ENCODE measurements at places on chromosomes 1 and 21.
A peak's percentile ranks its signal among the peaks of the same experiment; 100 is the strongest.

DNA sequence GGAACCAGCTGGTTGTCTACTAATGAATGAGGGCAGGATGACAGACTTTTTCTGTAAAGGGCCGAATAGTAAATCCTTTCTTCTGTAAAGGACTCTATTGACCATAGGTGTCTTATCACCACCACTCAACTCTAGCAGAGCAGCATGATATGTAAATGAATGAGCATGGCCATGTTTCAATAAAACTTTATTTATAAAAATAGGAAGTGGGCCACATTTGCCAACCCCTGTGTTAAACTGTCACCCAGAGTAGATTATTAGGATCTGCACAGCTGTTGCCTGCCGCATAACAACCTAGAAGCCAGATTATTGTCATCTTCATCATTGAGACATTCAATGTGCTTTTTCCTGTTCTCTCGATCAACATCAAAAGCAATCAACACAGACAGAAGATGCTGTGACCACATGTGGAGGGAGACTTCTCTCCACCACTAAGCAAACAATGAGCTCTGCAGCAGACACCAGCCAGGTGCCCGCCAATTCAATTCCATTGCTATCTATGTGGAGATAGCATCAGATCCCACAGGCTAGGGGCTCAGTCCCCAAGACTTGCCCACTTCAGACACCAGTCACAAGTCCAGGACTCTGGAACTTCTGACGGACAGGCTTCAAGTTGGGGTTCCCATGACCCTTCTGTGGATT is 6.8 kb upstream of the EFHD2 start:
- DNase-seq: no peak
- H3K27me3 ChIP-seq: no peaks in the 10 kb centered on the region
- no peaks in the 10 kb centered on the region for H3K36me3 ChIP-seq
- H3K4me3 ChIP-seq: no peak overlapping the region
- H3K27ac ChIP-seq: no peak overlapping the region

DNA sequence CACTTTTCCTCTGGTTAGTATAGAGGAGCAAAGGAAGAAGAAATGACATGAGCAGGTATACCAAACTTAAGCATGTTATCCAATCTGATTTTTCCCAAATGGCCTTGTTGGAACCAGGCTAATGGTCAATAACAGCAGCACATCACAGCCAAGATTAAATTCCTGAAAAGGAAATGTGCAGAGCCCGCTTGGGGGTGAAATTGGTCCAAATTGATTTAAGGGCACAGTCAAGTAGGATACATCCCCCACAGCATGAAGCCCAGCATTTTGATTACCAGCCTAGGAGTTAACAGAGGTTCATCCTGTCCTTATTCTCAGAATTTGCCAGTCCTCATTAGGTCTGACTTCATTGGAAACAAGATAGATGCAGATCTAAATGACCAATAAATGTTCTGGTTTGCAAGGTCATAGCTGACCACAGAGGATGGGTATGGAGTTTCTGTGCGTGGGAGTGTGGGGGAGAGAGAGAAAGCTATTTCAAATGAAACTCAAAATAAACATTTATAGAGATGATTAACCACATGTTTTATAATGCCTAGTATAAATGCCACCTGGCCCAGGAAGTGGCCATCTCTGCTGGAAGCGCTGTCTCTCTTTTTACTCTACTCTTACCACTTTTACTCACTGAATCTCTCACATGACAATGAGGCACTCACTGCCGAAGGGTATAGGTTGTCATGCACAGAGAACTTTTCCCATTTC is 38.7 kb downstream of the RGS5 start:
- H3K36me3 ChIP-seq: no peaks in the 10 kb centered on the region
- H3K27ac ChIP-seq: no peak overlapping the region
- no peaks in the 10 kb centered on the region for H3K27me3 ChIP-seq
- no peak overlapping the region for H3K4me3 ChIP-seq

DNA sequence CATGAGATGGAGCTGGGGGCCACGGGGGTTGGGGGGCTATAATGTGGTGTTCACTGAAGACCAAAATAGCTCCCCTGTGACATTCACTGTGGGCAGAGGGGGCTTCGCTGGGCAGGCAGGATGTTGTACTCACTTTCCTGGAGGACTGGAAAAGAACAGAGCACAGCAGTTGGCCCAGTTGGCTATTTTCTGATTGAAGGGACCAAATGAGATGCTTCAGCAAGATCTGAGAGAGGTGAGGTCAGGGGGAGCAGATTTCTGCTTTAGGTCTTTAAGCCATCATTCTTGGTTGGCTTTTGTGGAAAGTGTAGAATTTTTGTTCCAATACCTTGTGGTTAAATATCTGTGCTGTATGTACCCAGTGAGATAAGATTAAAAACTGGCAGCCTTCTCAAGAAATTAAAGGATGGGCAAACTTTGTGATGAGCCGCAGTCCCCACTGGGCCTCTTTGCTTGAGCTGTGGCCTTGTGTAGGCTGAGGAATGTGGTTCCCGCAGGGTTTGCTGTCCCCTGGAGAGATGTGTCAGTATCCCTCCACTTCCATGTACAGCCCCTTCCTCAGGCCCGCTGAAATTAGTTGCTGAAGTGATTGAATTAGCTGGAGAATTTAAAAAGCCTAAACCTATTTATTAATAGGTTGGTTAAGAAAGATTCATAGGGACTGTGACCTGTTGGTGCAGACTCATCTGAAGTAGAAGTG is 80.7 kb downstream of the ATP5PO start:
- H3K36me3 ChIP-seq: no peaks in the 10 kb centered on the region
- no peaks in the 10 kb centered on the region for H3K27me3 ChIP-seq
- no peak overlapping the region for H3K4me3 ChIP-seq
- H3K4me1 ChIP-seq: no peaks in the 10 kb centered on the region
- H3K27ac ChIP-seq: no peak overlapping the region

- peak within 1 kb of the TSS; percentile 97 for H3K27ac ChIP-seq
- peaks cover 27% of the 10 kb centered on the region for H3K4me1 ChIP-seq
- no peaks in the 10 kb centered on the region for H3K36me3 ChIP-seq
- peak within 1 kb of the TSS; percentile 83 for H3K4me3 ChIP-seq
- no peaks in the 10 kb centered on the region for H3K27me3 ChIP-seq
- DNase-seq: peak; percentile 92
Observed at GRCh38 chr1:153977250-153978240, at the start of gene JTB. Gene JTB (minus strand): TSS chr1:153977674. CDS start chr1:153977252, 422 bp downstream.

- H3K27ac ChIP-seq: no peak overlapping the region
- peaks cover 12% of the 10 kb centered on the region for H3K4me1 ChIP-seq
- no peaks in the 10 kb centered on the region for H3K27me3 ChIP-seq
- H3K4me3 ChIP-seq: no peak overlapping the region
- H3K36me3 ChIP-seq: no peaks in the 10 kb centered on the region
Observed at GRCh38 chr1:3644273-3644672, 5.6 kb downstream of the WRAP73 start.

DNA sequence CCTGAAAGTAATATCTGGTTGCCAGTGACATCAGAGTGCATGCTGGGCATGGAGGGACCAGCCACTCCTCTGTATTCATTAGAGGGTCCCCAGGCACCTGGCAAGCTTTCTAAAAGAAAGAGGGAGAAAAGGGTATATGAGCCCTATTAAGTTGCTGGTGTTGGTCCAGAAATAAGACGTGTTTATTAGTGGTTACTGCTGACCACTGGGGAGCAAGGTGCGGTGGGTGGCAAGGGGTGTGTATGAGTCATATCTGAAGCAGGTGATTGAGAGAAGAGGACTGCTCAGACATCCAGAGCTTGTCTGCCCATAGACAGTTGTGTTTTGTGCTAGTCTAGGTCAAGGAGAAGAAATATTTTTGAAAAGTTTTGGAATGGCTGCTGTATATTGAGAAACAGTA is 298.1 kb downstream of the TM2D1 start:
- no peaks in the 10 kb centered on the region for H3K27me3 ChIP-seq
- no peaks in the 10 kb centered on the region for H3K36me3 ChIP-seq
- no peak for DNase-seq
- no peak overlapping the region for H3K27ac ChIP-seq
- H3K4me1 ChIP-seq: peaks cover 25% of the 10 kb centered on the region

DNA sequence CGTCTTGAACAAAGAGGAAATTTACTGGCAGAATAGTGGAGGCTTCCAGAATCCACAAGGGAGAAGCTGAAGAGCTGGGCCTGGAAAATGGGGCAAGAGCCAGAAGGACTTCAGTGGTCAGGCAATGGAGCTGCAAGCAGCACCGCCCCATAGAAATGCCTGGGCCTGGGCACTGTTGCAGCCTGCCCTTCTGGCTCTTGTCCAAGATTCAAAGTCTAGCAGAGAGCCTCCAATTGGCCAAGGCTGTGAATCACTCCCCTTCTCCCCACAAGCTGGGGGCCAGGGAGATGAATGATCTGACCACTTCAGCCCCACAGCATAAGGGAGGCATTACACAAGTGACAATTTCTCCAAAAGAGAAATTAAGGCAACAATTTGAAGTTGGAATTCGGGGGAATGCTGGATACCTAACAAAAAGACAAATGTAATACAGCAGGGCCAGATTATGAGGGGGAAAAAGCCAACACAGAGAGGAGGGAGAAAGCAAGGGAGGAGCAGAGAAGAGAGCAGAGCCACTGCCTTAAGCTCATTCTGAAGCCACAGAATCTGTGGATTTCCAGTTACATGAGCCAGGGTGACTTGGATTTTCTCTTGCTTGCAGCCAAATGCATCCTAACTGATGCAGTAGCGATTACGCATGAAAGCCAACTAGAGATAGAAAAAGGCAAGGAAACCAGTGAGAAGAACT is 80.3 kb downstream of the LRIG2 start:
- H3K27ac ChIP-seq: no peak overlapping the region
- no peak overlapping the region for H3K4me3 ChIP-seq
- H3K36me3 ChIP-seq: no peaks in the 10 kb centered on the region
- DNase-seq: no peak
- no peaks in the 10 kb centered on the region for H3K27me3 ChIP-seq

- peaks cover 4% of the 10 kb centered on the region for H3K36me3 ChIP-seq
- H3K4me1 ChIP-seq: peaks cover 37% of the 10 kb centered on the region
- H3K27ac ChIP-seq: peak overlapping the region; percentile 87
Observed at GRCh38 chr1:12405325-12406210, 175.7 kb downstream of the VPS13D start.

- no peak for DNase-seq
- H3K4me1 ChIP-seq: no peaks in the 10 kb centered on the region
- peak overlapping the region; percentile 57 for H3K27ac ChIP-seq
- H3K27me3 ChIP-seq: no peaks in the 10 kb centered on the region
Observed at GRCh38 chr1:208158640-208159554, 85.3 kb downstream of the PLXNA2 start.

Data from tibial nerve (tissue), 4 donors.